ENCODE measurements at places on chromosomes 4 and X. TPM values are rescaled to one million over a fixed set of nuclear protein-coding genes. Genes with fewer than 3 reads are reported as not detected.

- H3K36me3 ChIP-seq, result no peaks in the 10 kb centered on the region
- no peaks in the 10 kb centered on the region for H3K4me1 ChIP-seq
- H3K4me3 ChIP-seq, result no peak overlapping the region
- DNase-seq, result no peak
Observed at GRCh38 chr4:5474756-5475155, 233.6 kb downstream of the EVC2 start.

GNRHR gene
- total RNA-seq, result not detected

GRCh38 chr4:122665161-122665929 is 44.5 kb upstream of the IL21 start:
- H3K36me3 ChIP-seq, result no peaks in the 10 kb centered on the region
- H3K4me1 ChIP-seq, result no peaks in the 10 kb centered on the region
- no peak overlapping the region for H3K4me3 ChIP-seq
- H3K27ac ChIP-seq, result no peak overlapping the region
- H3K27me3 ChIP-seq, result no peaks in the 10 kb centered on the region

GRIA3 gene
- 1.4 TPM for total RNA-seq

STAG2 gene
- 66.0 TPM for total RNA-seq

EVC2 gene
- 8.7 TPM for total RNA-seq

GRCh38 chr4:76947369-76947768 is 2.2 kb upstream of the SEPTIN11 start:
- no peaks in the 10 kb centered on the region for H3K4me1 ChIP-seq
- H3K4me3 ChIP-seq, result no peak overlapping the region
- no peaks in the 10 kb centered on the region for H3K27me3 ChIP-seq
- no peak for DNase-seq

- peaks cover 14% of the 10 kb centered on the region for H3K36me3 ChIP-seq
- H3K27ac ChIP-seq, result no peak overlapping the region
- no peaks in the 10 kb centered on the region for H3K4me1 ChIP-seq
- DNase-seq, result no peak
- H3K4me3 ChIP-seq, result no peak overlapping the region
- no peaks in the 10 kb centered on the region for H3K27me3 ChIP-seq
Observed at GRCh38 chr4:5572114-5572513, 136.2 kb downstream of the EVC2 start.

NEXMIF gene
- 6.0 TPM for total RNA-seq

DNA sequence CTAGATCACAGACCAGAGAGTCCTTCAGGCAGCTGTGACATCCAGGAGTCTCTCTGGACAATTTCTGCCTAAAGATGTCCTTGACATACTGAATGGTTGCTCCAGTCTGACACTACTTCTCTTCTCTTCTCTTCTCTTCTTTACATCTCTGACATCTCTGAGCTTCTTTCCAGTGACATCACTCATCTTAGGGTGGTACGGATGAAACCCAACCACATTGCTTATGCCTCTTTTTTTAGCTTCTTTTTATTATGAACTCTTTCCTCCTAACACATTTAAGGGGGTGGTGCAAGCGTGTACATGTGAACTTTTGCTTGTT is 39.4 kb upstream of the IRF2 start:
- no peak overlapping the region for H3K27ac ChIP-seq
- no peaks in the 10 kb centered on the region for H3K36me3 ChIP-seq
- no peak for DNase-seq
- H3K27me3 ChIP-seq, result no peaks in the 10 kb centered on the region

DNA sequence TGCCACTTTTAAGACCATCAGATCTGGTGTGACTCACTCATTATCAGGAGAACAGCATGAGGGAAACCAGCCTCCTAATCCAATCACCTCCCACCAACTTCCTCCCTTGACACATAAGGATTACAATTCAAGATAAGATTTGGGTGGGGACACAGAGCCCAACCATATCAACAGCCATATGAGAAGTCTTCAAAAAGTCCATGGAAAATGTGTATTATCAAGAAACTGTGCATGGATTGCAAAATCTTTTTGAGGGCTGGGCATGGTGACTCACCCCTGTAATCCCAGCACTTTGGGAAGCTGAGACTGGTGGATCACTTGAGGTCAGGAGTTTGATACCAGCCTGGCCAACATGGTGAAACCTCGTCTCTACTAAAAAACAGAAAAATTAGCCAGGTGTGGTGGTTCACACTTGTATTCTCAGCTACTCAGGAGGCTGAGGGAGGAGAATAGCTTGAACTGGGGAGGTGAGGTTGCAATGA is 17.8 kb upstream of the RPL39 start:
- no peaks in the 10 kb centered on the region for H3K36me3 ChIP-seq
- H3K4me3 ChIP-seq, result no peak overlapping the region
- no peak overlapping the region for H3K27ac ChIP-seq
- no peak for DNase-seq
- H3K27me3 ChIP-seq, result no peaks in the 10 kb centered on the region

Measured in kidney (tissue), 22 donors.